H1 (cell line): ENCODE measurements at places on chromosomes 1 and 21. TPM values are rescaled to one million over a fixed set of nuclear protein-coding genes. Genes with fewer than 3 reads are reported as not detected.

DNA sequence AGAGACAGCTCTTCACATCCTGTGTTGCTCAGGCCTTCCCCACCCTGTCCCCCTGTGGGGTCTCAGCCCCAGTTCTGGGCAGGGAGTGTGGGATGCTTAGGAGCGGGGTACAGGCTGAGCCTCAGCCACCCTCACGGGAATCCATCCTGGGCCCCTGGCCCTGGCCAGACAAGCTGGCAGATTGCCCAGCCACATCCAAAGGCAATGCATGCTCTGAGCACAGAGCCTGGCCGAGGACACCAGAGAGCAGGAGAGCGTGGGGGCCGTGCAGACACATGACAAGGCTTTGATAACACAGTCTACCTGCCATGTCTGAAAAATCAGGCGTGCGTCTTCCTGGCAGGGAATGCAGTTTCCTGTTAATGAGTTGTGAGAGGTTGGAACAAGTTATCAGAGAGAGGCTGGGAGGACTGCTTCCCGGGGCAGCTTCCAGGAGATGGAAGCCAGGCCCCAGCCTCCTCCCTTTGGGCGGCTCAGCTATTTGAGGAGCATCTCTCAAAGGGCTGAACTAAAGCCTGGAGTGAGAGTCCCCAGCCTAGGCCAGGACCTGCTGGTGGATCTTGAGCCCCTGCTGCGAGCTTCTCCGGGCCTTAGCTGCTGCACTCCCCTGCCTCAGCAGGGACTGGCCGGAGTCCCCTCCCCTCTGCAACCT lies 72.2 kb upstream of the SELENON start:
- peak; percentile 50 for DNase-seq

DNA sequence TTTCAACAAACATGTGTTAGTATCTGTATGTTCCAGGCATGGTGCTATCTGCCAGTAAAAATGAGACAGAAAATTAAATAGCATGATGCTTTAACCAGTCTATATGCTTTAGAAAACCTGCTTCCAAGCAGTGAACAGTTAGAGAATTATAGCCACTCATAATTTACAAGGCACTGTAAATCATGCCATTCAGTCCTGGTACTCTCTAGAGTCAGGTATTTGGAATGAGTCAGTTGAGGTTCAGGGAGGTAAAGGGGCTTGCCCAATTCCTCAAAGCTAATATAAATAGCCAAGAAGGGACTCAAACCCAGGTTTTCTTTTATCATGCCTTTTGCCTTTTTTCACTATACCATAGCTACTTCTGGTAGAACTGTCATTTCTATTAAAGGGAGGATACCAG lies 184.4 kb downstream of the NFIA start:
- no peak for DNase-seq

PCP4L1 gene
- total RNA-seq = 1.0 and 1.9 TPM in 2 replicates

GRCh38 chr1:200342511-200343311 lies 67.1 kb downstream of the ZNF281 start:
- DNase-seq = no peak

ANGPTL3 gene
- total RNA-seq = not detected in 2 replicates

DNA sequence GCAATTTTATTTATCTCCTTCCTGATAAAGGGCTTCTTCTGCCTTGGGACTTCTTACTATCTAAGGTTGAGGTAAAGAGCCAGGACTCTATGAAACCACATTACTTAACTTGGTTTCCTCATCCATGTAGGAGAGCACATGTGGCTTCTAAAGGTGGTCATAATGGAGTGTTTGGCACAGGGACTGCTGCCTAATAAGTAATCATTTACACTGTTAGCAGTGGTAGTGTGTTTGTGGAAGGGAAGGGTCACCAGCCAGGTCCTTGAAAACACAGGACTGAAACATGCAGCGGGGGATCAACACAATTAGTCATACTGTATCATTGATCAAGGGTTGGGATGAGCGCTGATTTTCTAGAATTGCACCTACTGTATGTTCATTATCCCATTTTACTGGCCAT lies 59.6 kb downstream of the UCK2 start:
- DNase-seq = no peak

AK4 gene
- 159 and 175 TPM in 2 replicates for total RNA-seq

DNA sequence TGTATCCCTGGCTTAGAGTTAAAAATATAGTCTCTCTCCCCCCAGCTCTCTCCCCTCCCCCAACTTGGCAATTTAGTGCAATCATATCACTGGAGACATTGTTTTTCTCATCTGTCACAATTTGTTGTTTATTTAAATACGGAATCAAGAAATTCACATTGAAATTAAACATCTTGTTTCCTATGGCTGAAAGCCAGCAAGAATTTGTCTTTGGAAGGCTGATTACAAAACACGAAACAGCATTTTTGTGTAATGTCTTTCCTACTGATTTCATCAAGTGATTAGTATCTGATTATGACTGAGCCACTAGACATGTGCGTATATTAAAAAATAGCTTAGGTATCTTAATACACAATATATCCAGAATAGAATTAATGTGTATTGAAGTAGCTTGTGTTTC lies 119.7 kb downstream of the LYPLAL1 start:
- no peak for DNase-seq

GRCh38 chr1:180343921-180344769 lies 114.1 kb downstream of the LHX4 start:
- no peak for DNase-seq

- DNase-seq = no peak
Observed at GRCh38 chr1:215005078-215005477, 77.5 kb upstream of the KCNK2 start.

CSF1 gene
- total RNA-seq = 2.0 and 3.3 TPM in 2 replicates

GRCh38 chr1:16152481-16153087 lies 3.3 kb downstream of the EPHA2 start:
- DNase-seq = no peak

- no peak for DNase-seq
Observed at GRCh38 chr1:206766251-206766856, 4.2 kb upstream of the IL19 start.

DNA sequence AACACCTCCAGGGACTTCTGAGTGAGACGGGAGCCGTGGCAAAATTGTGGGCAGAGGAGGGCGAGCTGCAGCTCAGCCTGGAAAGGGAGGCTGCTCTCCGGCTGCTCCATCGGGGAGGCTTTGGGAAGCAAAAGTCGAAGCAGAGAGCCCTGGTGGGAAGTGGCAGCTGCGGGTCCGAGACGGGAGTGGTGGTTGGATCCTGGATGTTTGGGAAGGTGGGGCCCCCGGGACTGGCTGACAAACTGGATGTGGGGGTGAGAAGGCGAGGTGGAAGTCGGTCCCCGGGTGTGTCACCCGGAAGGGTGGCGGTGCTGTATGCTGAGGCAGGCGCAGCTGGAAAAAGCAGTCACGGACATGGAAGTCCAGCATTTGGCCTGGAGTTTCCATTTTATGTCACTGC lies 52.1 kb downstream of the KCNAB2 start:
- DNase-seq = no peak

GRCh38 chr1:173454966-173455524 lies 22.1 kb upstream of the PRDX6 start:
- no peak for DNase-seq

RGS13 gene
- total RNA-seq = not detected in 2 replicates

- no peak for DNase-seq
Observed at GRCh38 chr1:169024800-169025271, 81.7 kb upstream of the ATP1B1 start.

DNA sequence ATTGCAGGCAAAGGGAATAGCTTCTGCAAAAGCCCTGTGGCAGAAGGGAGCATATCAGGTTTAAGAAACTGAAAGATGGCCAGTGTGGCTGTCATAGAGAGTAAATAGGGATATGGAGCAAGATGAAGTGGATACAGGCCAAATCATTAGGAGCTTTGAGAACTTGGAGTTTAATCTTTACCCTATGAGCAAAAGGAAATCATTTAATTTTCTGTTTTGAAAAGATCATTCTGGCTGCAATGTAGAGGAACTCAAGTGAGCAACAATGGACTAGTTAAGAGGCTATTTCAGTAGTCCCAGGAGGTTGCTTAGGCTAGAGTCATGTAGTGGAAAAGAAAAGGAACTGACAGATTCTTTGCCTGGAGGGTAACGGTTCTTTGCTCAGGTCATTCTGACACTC lies 47.2 kb downstream of the RAP1A start:
- DNase-seq = no peak

GRCh38 chr1:2352341-2352896 lies 38.9 kb downstream of the MORN1 start:
- DNase-seq = no peak
